ENCODE measurements at places on chromosomes 6 and 20.

GRCh38 chr20:52859156-52859876, 112.8 kb upstream of the TSHZ2 start:
- no peak for DNase-seq

DNA sequence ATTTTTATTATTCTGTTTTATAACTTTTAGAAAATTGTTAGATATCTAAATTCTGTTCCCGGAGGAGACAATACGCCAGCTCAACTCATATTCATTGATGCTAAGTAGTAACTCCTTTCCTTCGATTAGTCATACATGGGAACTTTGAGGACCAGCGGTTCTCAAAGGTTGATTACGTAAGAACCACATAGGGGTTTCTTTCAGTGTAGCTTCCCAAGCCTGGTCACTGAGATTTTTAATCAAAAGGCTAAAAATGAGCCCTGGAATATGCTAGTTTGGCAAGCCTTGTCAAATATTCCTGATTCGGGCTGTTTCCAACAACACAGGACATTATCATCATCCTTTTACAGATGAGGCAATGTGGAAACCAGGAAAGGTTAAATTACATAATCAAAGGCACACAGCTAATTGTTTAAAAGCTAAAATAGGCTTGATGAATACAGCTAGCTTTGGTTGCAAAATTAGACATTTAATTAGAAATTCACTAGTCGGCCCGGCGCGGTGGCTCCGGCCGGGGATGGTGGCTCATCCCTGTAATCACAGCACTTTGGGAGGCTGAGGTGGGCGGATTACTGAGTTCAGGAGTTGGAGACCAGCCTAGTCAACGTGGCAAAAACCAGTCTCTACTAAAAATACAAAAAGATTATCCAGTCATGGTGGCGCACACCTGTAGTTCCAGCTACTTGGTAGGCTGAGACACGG, 14.6 kb upstream of the MEI4 start:
- DNase-seq, result no peak

DNA sequence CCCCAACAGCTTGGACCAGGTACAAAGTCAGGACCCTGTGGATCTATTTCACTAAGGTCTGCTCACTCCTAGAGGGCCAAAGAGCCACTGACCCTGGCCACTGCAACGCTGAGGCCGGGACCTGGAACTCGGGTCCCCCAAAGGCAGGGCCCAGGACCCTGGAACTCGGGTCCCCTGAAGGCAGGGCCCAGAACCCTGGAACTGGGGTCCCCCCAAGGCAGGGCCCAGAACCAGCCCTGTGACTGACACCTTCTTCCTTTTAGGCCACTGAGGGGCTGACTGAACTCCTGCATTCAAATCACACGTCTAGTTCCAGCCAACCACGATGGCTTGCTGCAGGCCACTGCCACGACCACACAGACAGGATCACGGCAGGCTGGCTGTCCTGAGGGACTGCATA, 9.4 kb downstream of the TCFL5 start:
- no peak for DNase-seq

DNA sequence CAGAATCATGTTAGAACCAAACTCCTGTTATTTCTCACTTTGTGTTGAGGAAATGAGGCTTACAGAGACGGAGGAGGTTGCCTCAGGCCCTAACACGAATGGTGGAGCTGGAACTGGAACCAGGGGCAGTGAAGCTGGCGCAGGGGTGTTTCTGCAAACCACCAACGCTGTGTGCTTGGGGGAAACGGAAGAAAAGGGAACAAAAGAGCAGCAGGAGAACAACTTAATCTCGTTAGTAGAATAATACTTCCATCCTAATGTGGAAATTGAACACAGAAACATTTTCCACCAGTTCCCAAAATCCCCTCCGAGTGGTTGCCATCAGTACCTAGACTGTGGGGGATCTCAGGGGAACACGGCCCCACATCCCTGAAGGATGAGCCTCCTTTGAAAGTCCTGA, 103.4 kb upstream of the FRMD1 start:
- DNase-seq, result no peak

DNA sequence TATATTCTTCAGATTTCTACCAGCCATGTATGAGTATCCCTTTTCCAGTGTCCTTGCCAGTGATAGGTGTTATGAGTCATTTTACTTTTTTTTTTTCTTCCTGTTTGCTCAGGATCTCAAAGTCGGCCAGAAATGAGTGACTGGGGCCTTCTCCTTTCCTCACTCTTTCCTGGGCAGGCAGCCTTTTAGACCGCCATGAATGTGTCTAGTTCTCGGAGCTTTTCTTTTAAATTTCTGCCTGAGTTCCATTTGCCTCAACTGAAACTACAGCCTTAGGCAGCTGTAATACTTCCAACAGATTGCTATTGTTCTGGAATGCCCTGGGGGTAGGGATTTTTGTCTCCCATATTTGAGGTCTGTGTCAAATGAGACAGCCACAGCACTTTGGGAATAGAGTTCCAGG, 83.7 kb downstream of the STXBP5 start:
- no peak for DNase-seq

DNA sequence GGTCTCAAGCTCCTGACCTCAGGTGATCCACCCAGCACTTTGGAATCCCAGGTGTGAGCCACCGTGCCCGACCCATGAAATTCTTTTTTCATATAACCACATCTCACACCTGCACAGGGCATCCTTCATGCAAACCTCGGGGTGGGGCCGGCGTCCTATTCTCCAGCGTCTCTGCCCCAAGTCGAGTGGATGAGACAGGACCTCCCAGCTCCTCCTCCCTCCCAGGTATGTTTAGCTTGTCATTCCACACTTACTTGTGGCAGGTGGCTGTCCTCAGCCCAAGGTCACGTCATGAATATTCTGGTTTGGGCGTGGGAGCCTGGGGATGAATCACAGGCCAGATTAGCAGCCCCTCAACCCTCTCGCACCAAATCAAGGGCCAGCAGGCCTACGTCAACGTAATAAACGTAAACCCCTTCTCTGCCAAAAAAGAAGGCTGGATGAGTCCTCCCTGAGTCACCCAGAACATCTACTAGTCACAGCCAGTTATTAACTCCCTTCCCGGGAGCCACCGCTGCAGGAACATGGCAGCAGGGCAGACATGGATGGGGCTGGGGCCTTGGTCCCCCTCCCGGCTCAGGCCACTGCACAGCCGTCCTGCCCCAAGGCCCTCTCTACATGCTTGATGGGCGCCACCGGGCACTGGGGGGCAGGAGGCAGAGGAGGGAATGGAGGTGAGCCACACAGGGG, 91.7 kb downstream of the YTHDF1 start:
- DNase-seq, result no peak

DNA sequence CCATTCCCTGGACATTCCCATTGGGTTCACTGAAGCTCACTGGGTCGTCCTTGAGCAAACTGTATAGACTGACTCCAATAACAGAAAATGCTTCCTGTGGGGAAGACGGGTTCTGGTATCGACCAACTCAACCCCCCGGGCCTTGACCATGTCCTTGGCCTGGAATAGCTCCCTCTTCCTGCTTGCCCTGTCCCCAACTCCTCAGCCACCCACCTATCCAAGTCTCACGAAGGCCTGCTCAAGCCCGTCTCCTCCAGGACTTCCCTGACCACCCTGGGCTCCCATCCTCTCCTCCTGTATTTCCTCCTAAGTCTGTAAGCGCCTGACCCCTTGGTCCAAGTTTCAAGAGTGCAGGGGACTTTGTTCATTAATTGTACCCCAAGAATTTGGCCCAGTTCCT, 2.8 kb upstream of the HMGA1 start:
- DNase-seq, result no peak

All from stimulated activated CD8-positive, alpha-beta memory T cell treated with anti-CD3 and anti-CD28 coated beads, Interleukin-2, amount 100 ng/mL, for 1 hour (primary cell).